ENCODE measurements at places on chromosomes 7 and 10.

GRCh38 chr7:151120896-151121295, 34.6 kb downstream of the AGAP3 start:
- DNase-seq = peak; percentile 56

DNA sequence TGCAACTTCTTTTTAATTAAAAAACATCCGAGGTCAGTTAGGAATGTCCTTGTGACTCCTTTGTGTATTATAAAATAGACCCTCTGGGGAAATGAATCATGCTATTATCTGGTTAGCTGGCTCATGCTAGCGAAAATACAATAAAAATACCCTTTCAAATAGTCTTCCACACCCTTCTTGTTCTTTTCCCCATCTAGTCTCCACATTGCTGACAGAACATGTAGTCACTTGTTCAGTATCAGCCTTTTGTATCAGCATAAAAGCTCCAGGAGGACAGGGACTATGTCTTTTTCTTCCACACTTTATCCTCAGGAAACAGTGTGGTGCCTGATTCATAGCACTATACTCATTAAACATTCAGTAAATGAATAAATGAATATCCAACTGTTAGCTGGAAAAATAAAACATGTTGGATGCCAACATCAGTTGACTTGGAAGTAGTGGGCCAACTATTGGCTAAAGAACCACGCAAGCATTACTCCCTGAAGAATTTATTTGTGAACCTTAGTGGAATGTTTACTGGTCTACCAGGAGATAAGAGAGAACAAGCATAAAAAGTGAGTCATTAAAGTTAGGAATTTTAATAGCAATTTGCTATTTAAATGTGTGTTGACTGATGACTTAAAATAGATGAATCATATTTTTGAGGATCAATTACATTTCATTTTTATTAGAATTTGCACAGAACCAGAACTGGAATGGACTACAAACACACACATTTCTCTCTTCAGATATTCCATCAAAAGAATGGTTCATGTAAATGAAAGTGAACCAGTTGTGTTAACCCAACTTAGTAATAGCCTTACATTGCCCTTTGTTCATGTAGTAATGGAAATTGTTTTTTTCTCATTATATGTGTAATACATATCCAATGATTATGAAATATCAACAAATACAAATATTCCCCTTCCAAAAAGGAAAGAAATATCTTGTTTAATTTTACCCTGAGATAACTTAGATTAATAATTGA, 129.6 kb downstream of the DKK1 start:
- no peak for DNase-seq

DNA sequence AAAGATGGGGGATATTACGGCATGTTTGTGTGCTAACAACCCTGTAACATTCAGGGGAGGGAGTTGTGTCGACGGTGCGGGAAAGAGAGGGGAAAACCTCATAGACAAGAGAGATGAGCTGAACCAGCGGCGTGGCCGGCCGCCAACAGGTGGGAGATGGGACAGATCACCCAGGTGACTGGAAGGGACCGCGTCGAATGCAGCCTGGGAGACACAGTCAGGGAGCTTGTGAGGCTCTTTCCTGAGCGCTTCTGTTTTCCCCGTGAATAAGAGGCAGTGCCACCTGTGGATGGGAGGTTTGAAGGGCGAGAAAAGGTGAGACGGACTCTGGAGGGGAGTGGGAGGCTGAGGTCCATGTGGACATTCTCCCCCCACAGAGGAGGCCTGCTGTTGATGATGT, 9.9 kb upstream of the PRKAG2 start:
- no peak for DNase-seq

DNA sequence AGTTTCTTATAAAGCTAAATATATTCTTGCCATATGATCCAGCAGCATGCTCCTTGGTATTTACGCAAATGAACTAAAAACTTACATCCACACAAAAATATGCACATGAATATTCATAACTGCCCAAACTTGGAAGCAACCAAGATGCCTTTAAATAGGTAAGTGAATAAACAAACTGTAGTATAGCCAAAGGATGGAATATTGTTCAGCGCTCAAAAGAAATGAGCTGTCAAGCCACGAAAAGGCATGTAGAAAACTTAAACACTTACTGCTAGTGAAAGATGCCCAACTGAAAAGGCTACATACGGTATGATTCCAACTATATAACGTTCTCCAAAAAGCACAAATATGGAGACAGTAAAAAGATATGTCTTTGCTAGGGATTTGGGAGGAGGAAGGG, 12.7 kb downstream of the THSD7A start:
- DNase-seq = no peak

- no peak for DNase-seq
These were observed 618.0 kb upstream of the LRRTM3 start for GRCh38 chr10:66307826-66308225.

- no peak for DNase-seq
These were observed 271.0 kb downstream of the MTERF1 start for GRCh38 chr7:91609525-91609924.

- DNase-seq = no peak
These were observed 21.0 kb downstream of the SFMBT2 start for GRCh38 chr10:7389844-7390243.

- DNase-seq = no peak
These were observed 31.5 kb downstream of the BICC1 start for GRCh38 chr10:58544135-58544534.

All from Ammon's horn (tissue), 1 donor.